Muscle of leg (tissue), 16 donors: ENCODE measurements at places on chromosomes 7 and 10. TPM values are rescaled to one million over a fixed set of nuclear protein-coding genes. Genes with fewer than 3 reads are reported as not detected.

The DPYSL4 gene
- 1.3 TPM for total RNA-seq

The FGFR2 gene
- 2.1 TPM for total RNA-seq

The ENKUR gene
- total RNA-seq, result 0.04 TPM

The TMEM176A gene
- 6.2 TPM for total RNA-seq

The HSPA12A gene
- total RNA-seq, result 6.3 TPM

- H3K4me1 ChIP-seq, result peaks cover 28% of the 10 kb centered on the region
- H3K36me3 ChIP-seq, result no peaks in the 10 kb centered on the region
- DNase-seq, result peak; percentile 68
- peak overlapping the region; percentile 87 for H3K27ac ChIP-seq
- H3K4me3 ChIP-seq, result no peak overlapping the region
- H3K27me3 ChIP-seq, result peaks cover 10% of the 10 kb centered on the region
Measured at GRCh38 chr10:78974617-78975317, 94.0 kb upstream of the ZMIZ1 start.

- no peak for DNase-seq
- H3K27ac ChIP-seq, result no peak overlapping the region
- no peaks in the 10 kb centered on the region for H3K4me1 ChIP-seq
- H3K27me3 ChIP-seq, result no peaks in the 10 kb centered on the region
- H3K4me3 ChIP-seq, result no peak overlapping the region
Measured at GRCh38 chr10:109650228-109650627, 273.1 kb downstream of the XPNPEP1 start.

GRCh38 chr10:93384006-93384405, 98.1 kb downstream of the MYOF start:
- H3K4me1 ChIP-seq, result peaks cover 13% of the 10 kb centered on the region
- H3K4me3 ChIP-seq, result no peak overlapping the region
- no peaks in the 10 kb centered on the region for H3K27me3 ChIP-seq
